ENCODE measurements at places on chromosomes 1 and 21.
A peak's percentile ranks its signal among the peaks of the same experiment; 100 is the strongest.

GRCh38 chr1:213268221-213268620, 217.2 kb downstream of the RPS6KC1 start:
- no peak for DNase-seq

DNA sequence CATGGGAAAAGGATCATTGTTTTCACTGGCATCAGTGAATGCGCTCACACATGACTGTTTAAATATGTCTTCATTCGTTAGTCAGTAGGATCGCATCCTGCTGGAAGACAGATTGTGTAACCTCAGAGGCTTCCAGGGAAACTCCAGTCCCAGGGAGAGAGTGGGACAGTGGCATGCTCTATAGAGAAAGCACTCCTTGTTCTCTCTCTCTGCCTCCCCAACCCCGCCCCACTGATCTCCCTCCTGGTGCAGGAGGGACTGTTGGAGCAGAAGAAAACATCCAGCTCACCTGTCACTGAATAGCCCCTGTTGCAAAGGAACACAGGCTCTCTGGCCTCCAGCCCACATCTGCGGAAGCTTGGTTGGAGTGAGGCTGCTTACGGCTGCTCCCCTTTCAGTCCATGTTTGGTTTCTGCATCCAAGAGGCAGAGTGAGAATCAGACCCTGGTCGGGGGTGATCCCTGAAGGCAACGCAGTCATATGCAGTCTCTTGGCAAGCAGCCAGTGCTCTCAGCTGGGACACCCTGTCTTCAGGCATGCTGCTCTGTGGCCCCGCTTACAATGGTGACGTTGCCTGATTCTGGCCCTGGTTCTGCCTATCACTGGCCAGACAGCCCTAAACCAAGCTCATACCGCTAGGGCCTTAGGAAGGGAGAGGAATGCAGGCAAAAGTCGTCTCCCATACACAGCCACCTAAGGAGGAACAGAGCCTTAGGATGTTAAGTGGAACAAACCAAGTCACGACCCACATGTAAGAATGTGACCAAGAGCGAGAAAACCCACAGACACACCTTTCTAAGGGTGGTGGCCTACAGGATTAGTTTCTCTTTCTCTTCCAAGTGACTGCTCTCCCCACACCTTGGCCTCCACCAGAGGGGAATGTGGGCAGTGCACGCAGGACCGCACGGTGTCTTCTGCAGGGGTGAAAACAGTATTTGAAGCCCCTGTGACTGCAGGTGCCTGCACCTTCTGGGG, 39.7 kb downstream of the BACE2 start:
- no peak for DNase-seq

DNA sequence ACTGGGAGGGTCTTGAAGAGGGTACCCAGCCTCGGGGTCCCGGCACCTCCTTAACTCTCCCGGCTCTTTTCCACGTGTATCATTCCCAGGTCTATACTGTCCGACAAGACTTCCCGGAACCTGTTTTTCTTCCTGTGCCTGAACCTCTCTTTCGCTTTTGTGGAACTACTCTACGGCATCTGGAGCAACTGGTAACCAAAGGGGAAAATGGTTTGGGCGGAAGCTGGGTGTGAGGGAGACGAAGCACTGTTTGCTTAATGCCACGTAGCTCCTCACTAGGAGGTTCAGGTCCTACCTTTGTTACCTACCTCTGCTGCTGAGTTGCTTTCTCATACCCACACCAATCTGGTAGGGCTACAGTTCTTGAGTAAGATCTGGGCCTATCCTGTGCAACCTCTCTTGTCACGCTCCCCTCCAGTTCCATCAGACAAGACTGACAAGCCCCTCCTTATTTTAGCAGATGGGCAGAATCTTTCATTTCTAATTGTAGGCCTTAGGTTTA, 642 bp downstream of the SLC30A7 start:
- peak; percentile 29 for DNase-seq

DNA sequence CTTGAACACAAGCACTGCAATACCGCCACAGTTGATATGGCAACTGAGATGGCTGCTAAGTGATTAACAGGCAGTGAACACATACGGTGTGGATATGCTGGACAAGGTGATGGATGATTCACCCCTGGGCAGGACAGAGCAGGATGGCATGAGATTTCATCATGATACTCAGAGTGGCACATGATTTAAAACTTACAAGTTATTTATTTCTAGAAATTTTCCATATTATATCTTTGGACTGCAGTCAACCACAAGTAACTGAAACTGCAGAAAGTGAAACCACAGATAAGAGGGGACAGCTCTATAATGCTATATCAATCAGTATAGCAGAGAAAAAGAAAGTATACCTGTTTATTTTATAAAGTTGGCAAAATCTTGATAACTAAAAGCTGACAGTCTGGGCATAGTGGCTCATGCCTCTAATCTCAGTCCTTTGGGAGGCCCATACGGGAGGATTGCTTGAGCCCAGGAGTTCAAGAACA, 47.9 kb downstream of the PHACTR4 start:
- DNase-seq: no peak

DNA sequence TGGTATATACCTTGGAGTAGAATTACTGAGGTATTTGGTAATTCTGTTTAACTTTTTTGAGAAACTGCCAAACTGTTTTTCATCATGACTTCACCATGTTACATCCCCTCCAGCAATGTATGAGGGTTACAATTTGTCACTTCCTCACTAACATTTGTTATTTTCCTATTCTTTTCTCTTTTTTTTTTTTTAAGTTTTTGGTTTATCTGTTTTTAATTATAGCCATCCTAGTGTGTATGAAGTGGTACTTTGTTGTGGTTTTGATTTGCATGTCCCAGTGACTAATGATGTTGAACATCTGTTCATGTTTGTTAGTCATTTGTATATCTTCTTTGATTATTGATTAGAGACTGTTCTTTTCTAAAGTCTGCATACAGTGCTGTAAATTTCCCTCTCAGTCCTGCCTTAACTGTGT, 147.3 kb downstream of the HS2ST1 start:
- no peak for DNase-seq

DNA sequence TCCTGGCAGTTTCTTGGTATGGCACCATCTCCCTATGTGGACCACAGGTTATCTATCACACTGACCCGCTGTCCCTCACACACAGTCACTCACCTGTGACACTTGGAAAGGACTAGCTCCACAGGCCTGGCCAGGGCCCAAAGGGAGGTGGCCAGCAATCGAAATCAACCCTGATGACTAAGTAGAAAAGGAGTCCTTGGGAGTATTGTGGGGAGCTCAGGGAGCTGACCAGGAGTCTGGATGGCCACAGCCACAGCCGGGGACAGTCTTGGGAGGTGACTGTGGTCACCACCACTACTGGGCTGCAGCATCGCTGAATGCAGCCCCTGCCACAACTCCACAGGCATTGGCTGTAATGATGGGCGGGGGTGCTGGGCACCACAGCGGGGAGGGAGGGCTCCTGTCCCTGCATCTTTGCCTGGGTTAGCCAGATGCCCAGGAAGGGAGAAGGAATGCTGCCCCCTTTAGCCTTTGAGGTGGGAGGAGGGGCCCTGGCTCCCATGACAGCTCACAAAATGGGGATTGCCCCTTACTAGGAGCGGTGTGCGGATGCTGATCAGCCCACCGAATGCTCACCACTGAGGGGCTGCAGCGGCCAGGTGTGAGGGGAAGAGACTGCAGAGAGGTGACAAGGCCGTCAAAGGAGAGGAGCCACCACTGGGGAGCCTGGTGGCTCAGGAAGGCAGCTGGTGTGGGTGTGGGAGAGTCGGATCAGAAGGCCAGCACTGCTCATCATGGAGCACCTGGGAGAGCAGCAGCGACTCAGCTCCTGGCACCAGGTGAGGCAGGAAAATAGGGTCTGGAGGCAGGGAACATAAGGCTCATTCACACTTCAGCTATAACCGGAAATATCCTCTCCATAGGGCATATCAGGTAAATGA, 61.3 kb downstream of the H3-3A start:
- DNase-seq: no peak

- DNase-seq: no peak
Observed at GRCh38 chr1:24289937-24290595, 29.1 kb upstream of the GRHL3 start.

GRCh38 chr1:146039844-146040194, 18.3 kb upstream of the HJV start:
- DNase-seq: no peak

Data from activated CD4-positive, alpha-beta T cell treated with anti-CD3 and anti-CD28 coated beads for 24 hours (primary cell).